ENCODE measurements at places on chromosomes 1 and 21. TPM values are rescaled to one million over a fixed set of nuclear protein-coding genes. Genes with fewer than 3 reads are reported as not detected.

The GPR37L1 gene
- not detected for total RNA-seq

The CLEC20A gene
- not detected for total RNA-seq

The ARHGEF19 gene
- total RNA-seq, result 2.6 TPM

The CYP4Z1 gene
- 14.0 TPM for total RNA-seq

The ST6GALNAC3 gene
- total RNA-seq, result 34.0 TPM

The PGLYRP3 gene
- total RNA-seq, result not detected

The UMODL1 gene
- not detected for total RNA-seq

The C1orf141 gene
- total RNA-seq, result not detected

The RSPO1 gene
- total RNA-seq, result 13.5 TPM

The KLHDC7A gene
- 0.28 TPM for total RNA-seq

The AGRN gene
- 18.1 TPM for total RNA-seq
